NCI-H2029 treated with DMSO at 0.1 percent for 48 hours (cell line): ENCODE measurements at places on chromosomes 4 and X.

DNA sequence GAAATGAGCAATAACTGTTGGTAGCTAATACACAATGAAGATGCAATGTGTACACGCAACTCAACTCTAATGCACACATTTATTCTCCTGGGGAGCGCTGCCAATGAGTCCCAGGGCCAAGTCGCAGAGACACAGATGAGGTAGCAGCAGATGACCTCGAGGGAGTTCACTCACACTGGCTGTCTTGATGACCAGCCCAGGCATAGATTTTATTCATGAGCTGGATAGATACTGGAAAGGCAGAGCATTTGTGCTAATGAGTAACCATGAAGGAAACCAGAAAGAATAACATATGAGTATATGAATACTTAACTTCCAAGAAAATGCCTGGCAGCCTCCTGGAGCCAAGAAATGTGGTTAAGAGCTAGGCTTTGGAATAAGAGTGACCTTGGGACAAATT, 42.3 kb downstream of the RASL11B start:
- no peak for DNase-seq

GRCh38 chr4:152997771-152998487, 61.8 kb downstream of the FHDC1 start:
- no peak for DNase-seq

GRCh38 chr4:36332023-36332781, 50.8 kb downstream of the DTHD1 start:
- DNase-seq: no peak

- DNase-seq: no peak
Measured at GRCh38 chrX:32155044-32155638, 1056.2 kb downstream of the DMD start.

GRCh38 chr4:48699475-48699874, 80.6 kb downstream of the FRYL start:
- no peak for DNase-seq

GRCh38 chrX:29382811-29383210, 795.6 kb downstream of the IL1RAPL1 start:
- no peak for DNase-seq

GRCh38 chrX:19829814-19830213, 57.6 kb downstream of the SH3KBP1 start:
- DNase-seq: no peak

GRCh38 chr4:186298031-186298647, 32.1 kb downstream of the F11 start:
- DNase-seq: no peak

DNA sequence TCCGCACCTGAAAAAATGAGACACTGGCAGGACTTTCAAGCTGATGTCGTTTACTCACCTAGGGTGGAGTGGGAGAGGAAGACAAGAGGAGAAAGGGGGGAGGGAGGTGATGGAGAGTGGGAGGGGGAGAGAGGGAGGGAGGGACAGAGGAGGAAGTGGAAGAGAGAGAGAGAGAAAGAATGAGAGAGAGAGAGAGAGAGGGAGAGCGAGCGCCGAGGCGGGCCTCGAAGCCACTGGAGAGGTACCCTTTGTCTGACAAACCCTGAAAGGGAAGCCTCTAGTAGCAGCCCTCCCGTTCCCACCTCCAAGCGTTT, 296 bp upstream of the ADGRL3 start:
- DNase-seq: peak; percentile 26

GRCh38 chr4:80705311-80705710, 325.2 kb upstream of the BMP3 start:
- no peak for DNase-seq

GRCh38 chrX:18649498-18649951, 22.4 kb downstream of the RS1 start:
- DNase-seq: no peak

DNA sequence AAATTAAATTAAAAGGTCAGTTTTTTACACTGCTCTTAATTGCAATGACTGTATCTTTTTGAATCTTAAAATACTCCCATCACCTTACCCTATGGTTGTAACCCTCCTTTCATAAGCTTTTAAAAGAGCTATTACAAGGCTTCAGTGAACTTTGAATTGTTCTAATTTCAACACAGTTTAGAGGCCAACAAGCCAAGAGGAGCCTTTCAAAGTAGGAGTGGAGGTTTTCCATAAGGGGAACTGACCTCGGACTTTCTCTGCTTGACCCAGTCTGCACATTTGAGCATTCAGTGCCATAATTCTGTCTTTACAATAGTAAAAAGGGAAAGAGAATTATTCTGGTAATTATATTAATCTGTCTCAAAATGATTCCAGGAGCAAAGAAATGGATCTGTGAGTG, 98.9 kb downstream of the PARM1 start:
- no peak for DNase-seq

DNA sequence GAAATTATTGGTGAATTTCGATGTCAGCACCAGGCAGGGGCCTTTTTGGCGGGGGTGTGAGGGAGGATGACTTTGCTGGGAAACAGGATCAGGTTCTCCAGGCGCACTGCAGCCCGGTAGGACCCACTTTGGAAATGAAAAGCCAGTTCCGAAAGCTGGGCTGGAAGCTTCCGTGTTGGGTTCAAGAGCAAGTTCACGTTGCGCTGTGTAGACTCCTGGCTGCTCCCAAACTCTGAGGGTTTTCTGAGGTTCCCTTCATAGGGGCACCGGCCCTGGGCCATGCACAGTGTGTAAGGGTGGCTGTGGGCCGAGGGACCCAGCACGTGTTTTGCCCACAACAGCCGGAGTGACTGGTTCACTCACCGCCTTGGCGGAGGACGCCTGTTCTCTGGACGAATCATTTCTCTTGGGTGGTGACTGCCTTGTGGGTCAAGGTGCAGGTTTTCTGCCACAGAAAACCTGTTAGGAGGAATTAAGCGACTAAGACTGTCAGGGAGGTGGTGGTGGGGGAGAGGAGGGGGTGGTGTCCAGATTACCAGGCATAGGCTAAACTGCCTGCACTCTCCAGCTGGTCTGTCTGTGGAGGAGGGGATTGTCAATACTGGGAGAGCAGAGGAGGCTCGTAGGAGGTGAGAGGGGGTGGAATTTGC, 8.0 kb downstream of the SHOX start:
- DNase-seq: no peak

GRCh38 chr4:88818631-88819470, 121.2 kb upstream of the NAP1L5 start:
- peak; percentile 84 for DNase-seq

DNA sequence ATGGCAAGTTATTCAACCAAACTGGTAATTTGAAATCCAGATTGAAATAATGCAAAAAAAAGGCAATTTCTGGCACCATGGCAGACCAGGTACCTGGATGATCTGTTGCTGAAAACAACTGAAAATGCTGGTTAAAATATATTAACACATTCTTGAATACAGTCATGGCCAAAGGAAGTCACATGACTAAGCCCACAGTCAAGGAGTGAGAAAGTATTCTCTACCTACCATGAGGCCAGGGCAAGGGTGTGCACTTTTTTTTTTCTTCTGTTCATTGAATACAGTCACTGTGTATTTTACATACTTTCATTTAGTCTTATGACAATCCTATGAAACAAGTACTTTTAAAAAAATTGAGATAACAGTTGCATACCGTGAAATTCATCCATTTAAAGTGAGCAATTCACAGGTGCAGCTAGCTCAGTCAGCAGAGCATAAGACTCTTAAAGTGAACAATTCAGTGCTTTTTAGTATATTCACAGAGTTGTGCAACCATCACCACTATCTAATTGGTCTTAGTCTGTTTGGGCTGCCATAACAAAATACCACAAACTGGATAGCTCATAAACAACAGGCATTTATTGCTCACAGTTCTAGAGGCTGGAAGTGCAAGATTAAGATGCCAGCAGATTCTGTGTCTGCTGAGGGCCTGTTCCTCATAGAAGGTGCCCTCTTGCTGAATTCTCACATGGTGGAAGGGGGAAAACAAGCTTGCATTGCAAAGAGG, 4.8 kb upstream of the MPP1 start:
- DNase-seq: no peak

DNA sequence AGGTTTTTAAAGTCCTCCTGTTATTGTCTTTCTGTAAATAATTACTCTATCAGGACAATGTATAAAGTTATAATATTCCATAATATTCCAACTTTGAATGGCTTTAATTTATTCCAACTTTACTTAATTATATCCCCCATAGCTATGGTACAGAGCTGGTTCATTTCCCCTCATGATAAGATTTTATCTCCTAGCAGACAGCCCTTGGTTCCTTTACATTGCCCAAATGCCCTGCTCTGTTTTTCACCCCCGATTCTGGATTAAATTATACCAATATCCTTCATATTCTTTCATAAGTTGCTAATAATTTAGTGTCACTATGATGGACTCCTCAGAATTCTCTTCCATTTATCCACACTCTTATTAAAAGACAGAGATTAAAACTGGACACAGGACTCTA, 340.5 kb downstream of the MAPK10 start:
- DNase-seq: no peak

GRCh38 chrX:2782171-2782570, 30.3 kb downstream of the XG start:
- no peak for DNase-seq

DNA sequence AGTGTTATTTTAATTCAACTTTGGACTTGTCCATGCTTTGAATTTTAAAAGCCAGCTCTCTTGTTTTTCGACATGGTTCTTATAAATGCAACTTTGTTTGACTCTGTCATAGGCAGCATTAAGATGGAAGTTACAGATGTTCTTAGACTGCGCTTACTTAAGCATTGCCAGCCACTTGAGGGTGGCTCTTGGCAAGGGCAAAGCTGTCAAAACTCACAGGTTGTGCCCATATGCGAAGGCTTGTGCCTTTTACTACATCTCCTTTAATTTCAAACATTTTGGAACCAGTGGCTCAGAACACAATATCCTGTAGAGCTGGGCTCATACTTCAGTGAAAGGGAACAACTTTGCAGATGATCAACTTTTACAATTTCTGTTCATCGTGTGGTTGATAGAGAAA, 135.5 kb downstream of the TRAM1L1 start:
- DNase-seq: no peak

- peak; percentile 4 for DNase-seq
Measured at GRCh38 chrX:49838374-49838773, 9.3 kb downstream of the PAGE4 start.

DNA sequence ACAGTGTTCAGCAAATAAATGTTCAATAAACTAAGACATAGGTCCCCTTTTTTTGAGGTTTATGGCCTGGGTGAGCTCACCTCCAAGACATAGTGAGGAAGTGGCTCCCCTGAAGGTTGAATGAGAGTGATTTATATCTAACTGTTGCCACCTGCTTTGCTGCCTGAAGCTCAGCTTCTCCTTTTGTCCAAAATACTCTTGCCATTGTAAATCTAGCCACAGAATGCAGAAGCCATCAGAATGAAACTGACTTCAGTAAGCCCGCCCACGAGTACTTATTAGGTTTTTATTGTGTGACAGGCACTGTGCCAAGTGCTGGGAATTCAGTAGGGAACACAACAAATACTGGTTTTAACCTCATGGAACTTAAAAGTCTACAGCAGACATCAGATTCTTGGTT, 18.0 kb downstream of the SPINK2 start:
- DNase-seq: no peak

DNA sequence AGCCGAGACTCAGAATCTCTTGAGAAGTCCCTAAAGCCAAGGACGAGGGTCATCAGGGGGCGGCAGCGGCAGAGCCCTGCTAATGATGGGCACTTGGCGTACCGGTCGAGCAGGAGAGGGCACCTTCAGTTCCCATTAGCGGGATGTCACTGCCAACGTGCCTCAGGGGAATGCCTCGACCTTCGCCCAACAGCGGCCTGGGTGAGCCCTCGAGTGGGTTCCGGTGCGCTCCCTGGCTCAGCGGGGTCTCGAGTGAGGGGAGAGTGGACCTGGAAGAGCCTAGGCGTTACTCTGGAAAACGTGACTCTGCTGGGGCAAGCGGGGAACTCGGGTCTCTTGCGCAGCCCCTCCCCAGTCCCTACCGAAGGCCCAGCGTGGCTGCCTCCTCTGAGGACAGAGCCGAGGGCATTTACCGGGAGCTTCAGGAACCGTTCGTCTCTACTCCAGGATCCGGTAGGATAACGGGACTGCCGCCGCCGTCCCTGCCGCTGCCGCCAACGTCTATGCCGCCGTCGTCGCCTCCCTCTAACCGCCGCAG, 36.9 kb downstream of the PGRMC1 start:
- DNase-seq: no peak

GRCh38 chrX:76893930-76894329, 466.4 kb downstream of the MAGEE1 start:
- no peak for DNase-seq

DNA sequence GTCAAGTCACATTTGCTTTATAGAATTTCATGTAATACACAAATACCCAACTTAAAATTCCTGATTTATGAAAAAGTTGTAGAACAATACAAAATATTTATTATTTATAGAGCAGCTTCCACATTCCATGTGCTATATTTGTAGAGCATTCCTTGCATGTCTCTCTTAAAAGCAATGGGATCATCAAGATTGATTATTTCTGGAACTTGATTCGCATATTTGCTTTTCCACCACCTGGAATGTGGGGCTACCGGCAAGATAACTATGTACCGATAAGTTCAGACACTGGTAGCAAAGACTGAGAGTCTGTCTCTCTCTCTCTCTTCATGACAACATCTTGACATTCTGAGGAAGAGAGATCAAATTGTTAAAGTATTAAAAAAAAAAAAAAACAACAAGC, 59.3 kb downstream of the MAPK10 start:
- no peak for DNase-seq

DNA sequence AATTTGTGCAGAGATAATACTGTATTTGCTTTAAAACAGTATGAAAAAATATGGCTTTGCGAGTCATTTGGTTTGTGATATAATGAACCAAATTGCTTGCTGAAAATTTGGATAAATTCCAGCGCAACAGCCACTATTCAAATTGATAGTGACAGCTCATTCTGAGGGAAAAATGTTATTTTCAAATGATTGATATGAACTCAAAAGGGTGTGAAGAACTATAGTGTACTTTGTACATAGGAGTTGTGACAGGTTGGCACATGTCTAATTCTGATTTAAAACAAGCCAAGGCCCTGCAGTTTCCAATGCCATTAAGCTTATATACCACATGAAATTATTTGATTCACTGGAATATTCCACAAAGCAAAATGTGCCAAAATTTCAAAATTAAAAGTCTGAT, 1628.9 kb upstream of the AGA start:
- no peak for DNase-seq

- DNase-seq: no peak
Measured at GRCh38 chr4:123444290-123444731, 47.7 kb downstream of the SPRY1 start.

- no peak for DNase-seq
Measured at GRCh38 chrX:47212381-47213293, 5.8 kb upstream of the CDK16 start.

- DNase-seq: peak; percentile 94
Measured at GRCh38 chr4:153142700-153143438, 61.4 kb upstream of the TRIM2 start.
